Smooth muscle cell of the umbilical artery (primary cell): ENCODE measurements at places on chromosomes 7 and 10. TPM values are rescaled to one million over a fixed set of nuclear protein-coding genes. Genes with fewer than 3 reads are reported as not detected.

ADARB2 gene
- not detected in 2 replicates for total RNA-seq

MET gene
- 36.2 and 149 TPM in 2 replicates for total RNA-seq

CAMK2B gene
- total RNA-seq = not detected in 2 replicates

FAM180A gene
- 7.2 TPM in 1 of 2 replicates, not detected in the other for total RNA-seq

PRR15 gene
- under 0.01 and 1.2 TPM in 2 replicates for total RNA-seq

ZCWPW1 gene
- 1.1 and 1.2 TPM in 2 replicates for total RNA-seq

MEOX2 gene
- total RNA-seq = under 0.01 TPM in 1 of 2 replicates, not detected in the other

CALCR gene
- total RNA-seq = not detected in 2 replicates

HSPB1 gene
- 42.8 and 52.2 TPM in 2 replicates for total RNA-seq

SFXN2 gene
- total RNA-seq = 2.4 and 6.4 TPM in 2 replicates

GLRX3 gene
- total RNA-seq = 67.4 and 101 TPM in 2 replicates

PILRA gene
- 0.89 TPM in 1 of 2 replicates, not detected in the other for total RNA-seq

TYW1 gene
- 17.7 and 20.5 TPM in 2 replicates for total RNA-seq

C10orf90 gene
- 0.23 TPM in 1 of 2 replicates, not detected in the other for total RNA-seq
